ENCODE measurements at places on chromosomes 5 and 9.

DNA sequence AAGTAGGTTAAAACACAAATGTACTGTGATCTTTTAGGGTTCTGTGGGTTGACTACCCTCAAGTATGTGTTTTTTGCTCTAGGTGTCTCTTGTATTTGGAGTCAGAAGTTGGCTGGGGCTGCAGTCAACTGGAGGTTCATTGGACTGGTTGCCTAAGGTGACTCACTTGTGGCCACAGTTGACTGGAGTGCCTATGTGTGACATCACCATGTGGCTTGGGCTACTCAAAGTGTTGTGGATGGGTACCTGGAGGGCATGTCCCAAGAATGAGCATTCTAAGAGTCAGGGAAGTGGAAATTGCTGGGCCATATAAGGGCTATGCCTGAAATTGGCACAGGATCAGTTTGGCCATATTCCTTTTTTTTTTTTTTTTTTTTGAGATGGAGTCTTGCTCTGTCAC is 27.4 kb downstream of the SNX30 start:
- DNase-seq, result no peak

DNA sequence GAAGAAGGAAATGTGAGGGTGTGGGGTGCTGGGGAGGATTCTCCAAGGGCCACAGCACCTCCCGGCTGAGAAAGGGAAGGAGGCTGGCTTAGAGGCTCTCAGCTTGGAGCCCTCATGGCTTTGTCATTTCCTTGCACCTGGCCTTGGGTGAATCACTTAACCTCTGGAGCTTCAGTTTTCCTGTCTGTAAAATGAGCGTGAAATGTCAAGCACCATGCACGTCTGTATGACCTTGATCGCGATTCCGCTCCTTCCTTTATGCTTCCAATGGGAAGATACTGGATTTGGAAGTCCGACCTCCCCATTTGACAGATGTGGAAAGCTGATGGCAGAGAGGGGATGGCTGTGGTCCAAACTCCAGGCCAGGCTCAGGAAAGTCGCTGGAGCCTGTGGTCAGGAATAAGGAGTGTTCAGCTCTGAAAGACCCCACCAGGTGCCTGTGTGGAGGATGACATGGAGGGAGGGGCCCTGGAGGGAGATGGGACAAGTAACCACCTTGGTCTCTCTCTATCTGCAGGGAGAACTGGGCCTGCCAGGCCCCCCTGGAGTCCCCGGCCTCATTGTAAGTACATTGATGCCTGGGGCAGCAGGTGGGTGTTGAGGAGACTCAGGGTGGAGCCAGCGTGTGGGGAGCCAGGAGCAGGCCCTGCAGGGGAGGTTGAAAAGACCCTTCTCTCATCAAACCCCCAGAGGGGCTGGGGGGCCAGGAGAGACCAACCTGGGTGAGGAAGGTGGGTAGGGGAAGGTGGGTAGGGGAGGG is 66.5 kb downstream of the COL27A1 start:
- DNase-seq, result peak; percentile 84

GRCh38 chr5:98064118-98064685 is 709.3 kb upstream of the RGMB start:
- DNase-seq, result no peak

- no peak for DNase-seq
These were observed 158.5 kb downstream of the RGS3 start for GRCh38 chr9:113621980-113622379.

- no peak for DNase-seq
These were observed 6.8 kb downstream of the ITGA1 start for GRCh38 chr5:52794519-52794918.

DNA sequence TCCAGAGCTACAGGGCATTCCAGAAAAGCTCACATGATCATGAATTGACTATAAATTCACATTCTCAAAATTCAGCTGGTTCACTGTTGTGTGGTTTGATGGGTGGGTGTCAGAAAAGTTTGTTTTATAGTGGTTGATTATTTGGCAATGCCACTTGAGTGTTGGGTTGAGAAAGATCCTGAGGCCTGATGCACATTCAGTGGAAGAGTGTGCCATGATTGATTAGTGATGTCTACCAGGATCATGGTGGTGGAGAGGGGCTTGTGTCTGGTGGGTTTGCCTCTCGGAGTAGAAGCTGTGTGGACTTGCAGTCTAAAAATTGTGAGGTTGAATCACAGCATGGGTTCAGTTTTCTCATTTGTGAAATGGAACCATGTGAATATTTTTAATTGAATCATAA is 2.0 kb downstream of the NDUFS6 start:
- no peak for DNase-seq

DNA sequence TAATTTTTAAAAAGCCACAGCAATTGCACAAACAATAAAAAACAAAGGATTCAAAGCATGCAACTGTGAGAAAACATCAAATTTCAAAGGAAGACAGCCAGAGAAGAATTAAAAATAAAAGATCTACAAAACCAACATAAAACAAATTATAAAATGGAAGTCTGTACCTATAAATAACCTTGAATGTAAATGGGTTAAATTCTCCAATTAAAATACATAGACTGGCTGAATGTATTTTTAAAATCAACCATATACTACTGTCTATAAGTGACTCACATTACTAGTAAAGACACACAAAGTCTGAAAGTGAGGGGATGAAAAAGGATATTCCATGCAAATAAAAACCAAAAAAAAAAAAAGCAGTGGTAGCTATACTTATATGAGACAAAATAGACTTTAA is 33.7 kb downstream of the BTNL8 start:
- no peak for DNase-seq

DNA sequence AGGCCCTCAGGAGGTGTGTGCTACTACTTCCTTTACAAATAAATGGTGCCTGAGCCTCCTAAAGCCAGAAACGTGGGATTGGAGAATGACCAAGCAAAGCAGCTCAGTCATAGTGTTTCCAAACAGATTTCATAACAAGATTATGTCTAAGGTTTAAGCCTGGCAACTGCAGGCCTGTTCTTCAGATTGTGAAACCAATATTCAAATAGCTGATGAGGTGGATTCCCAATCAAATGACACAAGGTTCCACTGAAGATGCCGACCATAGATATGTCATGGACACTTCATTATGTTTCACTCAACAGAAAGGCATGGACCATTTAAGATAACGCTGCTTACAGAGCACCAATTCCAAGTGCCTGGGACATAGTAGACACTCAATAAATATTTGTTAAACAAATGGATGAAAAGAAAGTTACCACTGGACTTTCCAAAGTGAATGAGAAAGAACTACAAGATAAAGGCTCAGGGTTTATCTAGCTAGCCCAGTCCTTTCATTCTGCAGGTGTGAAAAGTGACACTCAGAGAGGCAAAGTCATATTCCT is 189.5 kb downstream of the ACTL7B start:
- DNase-seq, result no peak

- no peak for DNase-seq
These were observed 13.7 kb downstream of the HNRNPH1 start for GRCh38 chr5:179609834-179610108.

DNA sequence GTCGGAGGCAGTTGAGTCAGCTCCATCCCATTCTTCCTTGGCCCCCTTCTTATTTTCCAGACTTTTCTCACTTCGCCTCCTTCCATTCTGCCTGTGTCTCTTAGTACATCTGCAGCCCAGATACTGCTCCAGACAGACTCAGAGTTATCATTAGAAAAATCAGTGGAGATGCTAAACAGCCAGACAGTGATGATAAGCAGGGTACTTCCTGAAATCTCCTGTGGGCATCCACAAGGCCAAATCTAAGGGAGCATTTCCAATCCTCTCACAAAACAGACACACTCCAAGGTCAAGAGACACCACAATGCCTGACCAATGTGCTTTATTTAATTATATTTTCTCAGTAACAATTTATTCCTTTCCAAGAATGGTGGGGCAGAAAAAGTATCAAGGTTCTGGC is 14.5 kb upstream of the RLN1 start:
- DNase-seq, result no peak

GRCh38 chr5:65364907-65365306 is 116.8 kb downstream of the ADAMTS6 start:
- no peak for DNase-seq

- DNase-seq, result no peak
These were observed 141.1 kb downstream of the FBXO4 start for GRCh38 chr5:42066131-42066530.

- DNase-seq, result peak; percentile 73
These were observed 69.6 kb downstream of the ANKRD33B start for GRCh38 chr5:10633271-10634049.

GRCh38 chr5:66198837-66199236 is 54.7 kb downstream of the SREK1 start:
- no peak for DNase-seq

GRCh38 chr9:2299843-2300205 is 284.7 kb downstream of the SMARCA2 start:
- no peak for DNase-seq

GRCh38 chr5:151676314-151676712 is 10.4 kb downstream of the SPARC start:
- DNase-seq, result peak; percentile 81

GRCh38 chr9:37302277-37302676 is 120.2 kb upstream of the GRHPR start:
- DNase-seq, result no peak

DNA sequence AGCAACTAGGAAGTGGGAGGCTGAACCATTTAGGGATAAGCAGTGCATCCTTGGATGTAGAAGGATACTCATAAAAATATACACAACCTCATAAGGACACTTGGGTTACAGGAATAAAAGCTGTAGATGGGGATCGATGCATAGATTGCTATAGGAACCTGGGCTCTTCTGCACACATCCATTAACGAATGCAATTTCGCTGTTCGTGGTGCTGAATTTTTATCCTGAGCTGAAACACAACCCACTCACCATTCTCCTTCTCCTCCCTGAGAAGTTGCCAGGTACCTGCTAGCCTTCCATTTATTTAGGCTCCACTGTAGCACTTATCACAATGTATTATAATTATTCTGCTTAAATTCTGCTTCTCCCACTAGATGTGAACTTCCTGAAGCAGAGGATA is 320.6 kb upstream of the BRINP1 start:
- DNase-seq, result no peak

DNA sequence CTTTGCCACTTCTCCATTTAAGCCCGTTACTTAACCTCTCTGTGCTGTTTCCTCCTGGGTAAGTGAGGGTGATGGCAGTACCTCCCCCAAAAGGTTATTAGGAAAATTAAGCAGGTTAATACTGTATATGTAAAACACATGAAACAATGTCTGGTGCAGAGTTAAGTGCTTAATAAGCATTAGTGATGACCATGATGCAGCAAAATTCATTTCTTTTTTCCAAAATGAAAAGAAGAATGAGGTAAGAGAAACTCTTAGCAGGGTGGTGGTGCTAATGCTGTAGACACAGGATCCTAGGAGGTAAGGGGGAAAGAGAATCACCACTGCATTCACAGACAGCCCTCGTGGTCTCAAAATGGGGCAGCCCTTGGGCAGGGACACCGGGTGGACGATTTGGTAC is 115.1 kb upstream of the RAI14 start:
- no peak for DNase-seq

DNA sequence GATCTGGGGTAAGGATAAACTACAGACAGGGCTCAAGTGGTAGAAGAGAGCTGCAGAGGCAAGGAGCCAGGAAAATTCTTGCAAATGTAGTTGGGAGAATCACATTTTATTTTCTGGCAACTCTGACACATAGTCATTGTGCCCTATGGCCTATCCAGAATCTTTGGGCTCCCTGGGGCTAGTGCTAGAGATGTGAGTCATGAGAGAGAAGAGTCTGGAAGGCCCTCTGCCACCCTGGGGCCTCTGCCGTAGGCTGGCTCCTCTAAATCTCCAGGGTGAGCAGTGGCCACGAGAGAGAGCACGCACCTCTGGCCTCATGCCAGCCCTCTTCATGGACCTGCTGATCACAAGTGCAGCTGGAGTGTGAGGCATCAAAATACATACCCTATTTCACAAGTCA is 74.3 kb upstream of the SSBP2 start:
- no peak for DNase-seq

- DNase-seq, result no peak
These were observed 17.7 kb downstream of the ZNF483 start for GRCh38 chr9:111542497-111543254.

- DNase-seq, result no peak
These were observed 4.7 kb downstream of the IRGM start for GRCh38 chr5:150851039-150851438.

DNA sequence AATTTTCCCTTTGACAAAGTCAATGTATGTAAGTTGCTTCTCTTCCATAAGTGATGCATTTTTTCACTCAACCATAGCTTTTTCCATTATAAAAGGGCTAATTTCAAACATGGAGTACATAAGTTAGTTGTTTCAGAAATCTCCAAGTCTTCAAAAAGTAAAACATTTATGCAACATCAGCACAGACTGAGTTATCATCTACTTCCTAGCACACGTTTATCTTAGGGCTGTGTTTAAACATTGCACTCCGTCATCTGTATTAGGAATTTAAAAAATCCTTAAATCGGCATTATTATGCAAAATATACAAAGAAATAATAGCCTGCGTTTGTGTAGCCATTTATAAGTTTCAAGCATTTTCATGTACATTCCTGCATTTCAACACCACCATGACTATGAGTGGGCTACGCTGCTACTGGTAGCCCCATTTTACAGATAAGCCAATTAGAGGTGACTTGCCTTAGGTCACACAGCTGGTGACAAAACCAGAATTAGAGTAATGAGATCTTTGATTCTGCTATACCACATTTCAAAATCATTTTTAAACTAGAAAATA is 43.4 kb downstream of the PTPN3 start:
- no peak for DNase-seq

- no peak for DNase-seq
These were observed 8.5 kb downstream of the NRARP start for GRCh38 chr9:137293482-137294090.

DNA sequence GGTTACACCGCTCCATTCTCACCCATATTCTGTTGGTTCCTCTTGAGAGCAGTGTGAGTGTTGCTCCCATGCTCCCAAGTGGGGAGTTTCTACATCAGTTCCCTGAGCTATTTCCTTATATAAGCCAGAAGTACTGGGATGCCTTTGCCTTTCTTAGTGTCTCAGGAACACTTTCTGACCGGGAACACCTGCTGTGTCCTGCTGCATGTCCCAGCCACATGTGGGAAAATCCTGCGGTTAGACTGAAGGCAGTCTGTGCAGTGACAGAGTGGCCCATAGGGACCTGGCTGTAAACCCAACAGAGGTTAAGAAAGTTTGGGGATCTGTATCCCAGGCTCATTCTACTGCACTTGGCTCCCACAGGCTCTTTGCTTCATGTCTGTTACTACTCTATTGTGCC is 126.0 kb downstream of the EGFLAM start:
- DNase-seq, result no peak

DNA sequence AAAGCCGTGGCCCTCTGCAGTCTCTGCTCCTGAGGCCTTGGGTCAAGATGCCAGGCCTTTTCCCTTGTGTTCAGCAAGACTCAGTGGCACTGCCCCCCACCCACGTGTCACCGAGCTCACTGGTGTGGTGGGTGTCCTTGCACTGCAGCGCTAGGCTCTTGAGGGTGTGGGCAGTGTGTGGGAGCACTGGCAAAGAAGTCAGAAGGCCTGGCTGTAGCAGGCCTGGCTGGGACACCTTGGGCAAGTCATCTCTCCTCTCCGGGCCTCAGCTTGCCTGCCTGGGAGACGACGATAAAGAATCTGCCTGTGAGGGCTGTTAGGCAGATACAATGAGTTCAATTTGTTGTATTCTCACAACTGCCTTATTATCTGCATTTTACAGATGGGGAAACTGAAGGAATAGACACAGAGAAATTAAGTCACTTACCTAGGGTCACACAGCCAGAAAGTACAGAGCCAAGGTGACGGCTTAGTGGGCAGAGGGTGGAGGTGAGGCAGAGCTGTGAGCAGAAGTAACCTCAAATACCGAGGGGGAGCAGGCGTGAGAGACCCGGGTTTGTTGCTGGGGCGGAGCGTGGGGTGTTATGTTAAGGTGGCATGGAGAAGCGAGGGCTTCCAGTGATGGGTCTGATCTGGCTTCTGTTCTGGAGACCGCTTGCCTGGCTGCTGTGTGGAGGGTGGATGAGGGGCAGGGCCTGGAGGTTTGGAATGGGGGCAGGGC is 1.4 kb downstream of the TSPAN17 start:
- no peak for DNase-seq

Measured in endothelial cell of umbilical vein (primary cell).